ENCODE measurements at places on chromosomes 7 and 10.

GRCh38 chr7:157438121-157439025, 101.6 kb downstream of the DNAJB6 start:
- DNase-seq, result no peak

GRCh38 chr7:136336932-136337331, 359.8 kb upstream of the MTPN start:
- DNase-seq, result no peak

DNA sequence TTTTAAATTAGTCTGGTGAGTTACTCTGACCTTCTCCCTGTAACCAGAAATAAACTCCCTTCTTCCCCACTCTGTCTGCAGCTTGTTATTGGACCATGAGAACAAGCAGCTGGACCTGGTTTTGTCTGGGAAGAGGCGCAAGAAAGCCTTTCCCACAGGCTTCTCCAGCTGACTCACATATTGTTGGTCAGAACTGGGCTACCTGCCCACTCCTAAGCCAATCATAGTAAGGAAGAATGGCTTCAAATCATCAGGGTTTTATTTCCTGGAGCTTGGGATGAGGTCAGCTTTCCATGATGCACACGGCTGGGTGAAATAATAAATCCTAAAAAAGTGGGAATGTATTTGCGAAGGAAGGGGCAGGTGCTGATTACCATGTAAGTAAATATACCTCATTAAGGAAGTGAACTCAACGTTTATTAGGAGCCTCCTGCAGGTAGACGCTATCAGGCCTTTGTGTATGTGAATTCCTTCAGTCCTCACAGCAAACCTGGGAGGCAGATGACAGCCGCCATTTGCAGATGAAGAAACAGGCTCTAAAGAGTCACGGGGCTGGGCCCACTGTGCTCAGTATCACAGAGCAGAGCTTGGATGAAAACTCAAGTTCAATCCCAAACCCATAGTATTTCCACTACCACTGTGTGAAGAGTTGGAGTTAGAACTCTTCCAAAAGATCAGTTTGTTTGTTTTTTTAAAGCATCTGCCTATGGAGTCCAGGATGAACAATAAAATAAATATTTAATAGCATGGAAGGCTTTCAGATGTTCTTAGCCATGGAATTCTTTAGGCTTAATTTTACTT, 32.8 kb downstream of the IL15RA start:
- DNase-seq, result no peak

DNA sequence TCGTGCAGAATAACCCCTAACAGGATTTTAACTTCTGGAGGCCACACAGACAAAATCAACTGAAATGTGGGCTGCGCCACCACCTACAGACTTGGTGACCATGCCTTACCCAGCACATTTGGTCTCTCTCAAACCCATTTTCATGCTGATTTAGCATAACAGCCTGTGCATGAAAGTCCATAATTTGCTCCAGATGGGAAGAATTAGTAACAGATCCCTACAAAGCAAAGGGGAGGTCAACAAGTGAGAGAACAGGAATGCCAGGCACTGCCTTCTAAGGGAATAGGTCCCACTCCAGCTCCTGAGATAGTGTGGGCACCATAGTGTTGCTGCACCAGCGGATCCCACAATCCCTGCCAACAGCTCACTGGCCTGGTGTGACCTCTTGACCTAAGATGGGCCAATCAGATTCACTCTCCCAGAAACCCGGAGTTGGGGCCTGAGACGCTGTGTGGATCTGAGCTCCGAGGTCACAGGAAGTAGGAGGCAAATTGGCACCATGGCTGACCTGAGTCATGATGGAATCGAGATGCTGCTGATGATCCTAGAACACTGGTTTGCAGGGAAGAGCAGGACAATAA, 32.4 kb downstream of the SLIT1 start:
- no peak for DNase-seq

DNA sequence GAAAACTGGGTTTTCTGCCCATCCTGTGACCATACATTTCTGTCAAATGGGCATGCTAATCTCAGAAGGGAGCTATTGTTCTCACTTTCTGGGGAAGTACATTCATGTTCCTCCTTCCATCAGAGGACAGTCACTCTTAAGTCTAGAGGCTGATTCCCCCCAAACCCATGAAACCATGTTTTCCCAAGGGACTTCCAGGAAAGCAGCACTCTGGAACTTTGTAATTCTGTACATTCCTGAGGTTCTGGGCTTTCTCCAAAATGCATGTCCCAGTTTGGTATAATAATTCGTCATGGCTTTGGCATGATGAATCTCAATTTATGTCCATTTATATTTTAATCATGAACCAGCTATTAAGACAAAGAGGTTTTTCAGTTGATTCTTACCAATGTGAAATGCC, 688.1 kb downstream of the LRMDA start:
- no peak for DNase-seq

DNA sequence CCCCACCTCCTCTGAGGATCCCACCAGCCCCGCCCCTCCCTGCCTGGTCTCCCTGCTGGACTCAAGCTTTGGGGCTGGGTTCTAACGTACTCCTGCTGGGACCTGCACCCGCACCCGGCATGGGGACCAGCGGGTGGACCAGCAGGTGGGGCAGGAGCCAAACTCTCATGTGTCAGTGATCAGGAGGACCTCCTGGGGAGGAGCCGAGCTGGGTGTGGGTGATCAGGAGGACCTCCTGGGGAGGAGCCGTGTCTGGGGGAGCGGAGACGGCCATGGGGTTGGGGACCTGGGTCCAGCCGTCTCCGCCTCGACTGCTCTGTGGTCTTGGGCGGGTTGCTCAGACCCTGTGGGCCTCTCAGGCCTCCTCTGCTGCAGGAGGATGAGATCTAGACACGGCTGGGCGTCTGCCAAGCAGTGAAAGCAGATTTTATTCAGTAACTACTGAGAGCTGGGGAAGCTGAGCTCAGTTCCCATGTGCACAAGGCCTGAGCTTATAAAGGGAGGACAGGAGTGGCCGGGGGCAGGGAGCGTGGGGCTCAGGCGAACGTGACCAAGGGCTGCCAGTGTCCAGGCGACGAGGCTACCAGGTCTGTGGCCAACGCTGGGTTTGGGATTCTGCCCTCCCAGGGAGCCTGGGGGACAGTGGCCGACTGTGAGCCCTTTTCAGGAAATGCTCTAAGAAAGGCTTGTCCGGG, 33.6 kb upstream of the UTF1 start:
- no peak for DNase-seq

GRCh38 chr10:121041906-121042305, 190.7 kb downstream of the WDR11 start:
- no peak for DNase-seq

- no peak for DNase-seq
These were observed 475.6 kb upstream of the ZWINT start for GRCh38 chr10:56836659-56837058.

GRCh38 chr10:10320956-10321355, 696.7 kb upstream of the CELF2 start:
- DNase-seq, result no peak

- DNase-seq, result no peak
These were observed 13.6 kb upstream of the MICU1 start for GRCh38 chr10:72639441-72639873.

GRCh38 chr7:29915481-29916215, 74.0 kb downstream of the SCRN1 start:
- DNase-seq, result no peak

DNA sequence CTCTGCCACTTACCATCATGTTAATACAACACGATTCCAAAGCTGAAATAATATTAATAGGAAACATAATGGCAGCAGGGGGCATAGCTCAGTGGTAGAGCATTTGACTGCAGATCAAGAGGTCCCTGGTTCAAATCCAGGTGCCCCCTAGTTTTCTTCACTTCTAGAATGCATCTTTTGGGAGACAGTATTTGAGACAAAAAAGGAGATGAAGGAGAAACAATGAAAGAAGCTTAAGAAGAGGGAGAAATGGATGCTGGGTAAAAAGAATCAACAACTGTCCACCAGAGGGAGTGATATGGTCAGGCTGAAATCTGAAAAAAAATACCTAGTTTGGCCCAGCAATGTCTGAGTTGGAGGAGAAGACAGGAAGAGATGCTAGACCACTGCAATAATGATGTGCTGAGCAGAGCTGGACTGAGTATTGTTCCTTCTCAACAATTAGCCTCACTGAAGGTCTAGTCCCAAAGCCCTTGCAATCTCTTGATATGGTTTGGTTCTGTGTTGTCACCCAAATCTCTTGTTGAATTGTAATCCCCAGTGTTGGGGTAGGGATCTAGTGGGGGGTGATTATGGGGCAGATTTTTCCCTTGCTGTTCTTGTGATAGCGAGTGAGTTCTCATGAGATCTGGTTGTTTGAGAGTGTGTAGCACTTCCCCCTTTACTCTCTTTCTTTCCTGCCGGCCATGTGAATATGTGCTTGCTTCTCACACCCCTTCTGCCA, 48.3 kb downstream of the ZNF783 start:
- DNase-seq, result no peak

- no peak for DNase-seq
These were observed 629 bp upstream of the DNAJC9 start for GRCh38 chr10:73247509-73248258.

- DNase-seq, result no peak
These were observed 142.6 kb upstream of the LSM8 start for GRCh38 chr7:118041251-118041878.

DNA sequence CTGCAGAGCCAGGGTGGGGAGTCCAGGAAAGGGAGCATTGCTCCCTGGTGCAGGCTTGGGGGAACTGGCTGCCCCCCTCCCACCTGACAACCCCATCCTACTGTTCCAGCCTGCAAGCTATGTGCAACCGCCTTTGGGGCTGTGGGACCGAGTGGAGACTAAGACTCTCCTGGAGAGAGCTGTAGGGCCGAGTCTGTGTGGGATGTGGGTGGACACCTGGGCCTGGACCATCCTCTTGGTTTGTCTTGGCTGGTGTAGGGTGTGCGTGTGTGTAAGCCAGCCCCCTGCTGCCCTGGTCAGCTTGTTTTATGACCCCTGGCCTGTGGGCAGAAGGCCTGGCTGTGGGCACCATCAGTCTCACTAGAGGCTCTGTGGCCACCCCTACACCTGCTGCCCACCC, 1.6 kb upstream of the RAMP3 start:
- no peak for DNase-seq

DNA sequence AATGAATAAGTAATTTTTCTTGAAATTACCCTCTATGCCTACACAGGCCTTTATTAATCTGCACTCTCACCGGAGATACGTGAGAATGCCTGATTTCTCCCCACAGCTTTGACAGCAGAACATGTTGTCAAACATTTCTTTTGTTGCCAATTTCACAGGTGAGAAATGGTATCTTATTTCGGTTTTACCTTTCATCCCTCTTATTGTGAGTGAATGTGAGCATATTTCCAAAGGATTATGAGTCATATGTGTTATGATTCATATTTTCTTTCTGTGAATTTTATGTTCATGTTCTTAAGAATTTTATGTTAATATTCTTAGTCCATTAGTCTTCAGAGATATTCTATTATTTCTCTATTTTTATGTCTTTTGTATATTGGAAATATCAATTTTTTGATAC, 965.1 kb downstream of the CCSER2 start:
- DNase-seq, result no peak

GRCh38 chr10:46033602-46034011, 3.2 kb upstream of the NCOA4 start:
- DNase-seq, result no peak

DNA sequence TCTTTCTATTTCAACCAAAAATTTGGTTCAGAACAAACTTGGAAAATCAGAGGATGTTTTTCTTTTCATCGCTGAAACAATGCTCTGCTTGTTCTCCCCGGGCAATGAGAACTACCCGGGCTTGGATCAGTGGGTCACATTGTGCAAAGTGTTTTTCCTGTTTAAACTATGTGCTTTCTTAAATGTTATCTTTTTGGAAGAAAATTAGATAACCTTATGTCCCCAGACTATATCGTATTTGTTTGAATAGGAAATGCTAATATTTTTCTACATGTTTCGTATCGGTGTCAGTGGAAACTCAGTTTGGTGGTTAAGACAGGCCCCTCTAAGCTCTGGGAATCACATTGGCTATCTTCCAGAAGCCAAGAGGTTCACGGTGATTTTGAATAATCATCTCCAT, 319.5 kb upstream of the NFE2L3 start:
- DNase-seq, result no peak

DNA sequence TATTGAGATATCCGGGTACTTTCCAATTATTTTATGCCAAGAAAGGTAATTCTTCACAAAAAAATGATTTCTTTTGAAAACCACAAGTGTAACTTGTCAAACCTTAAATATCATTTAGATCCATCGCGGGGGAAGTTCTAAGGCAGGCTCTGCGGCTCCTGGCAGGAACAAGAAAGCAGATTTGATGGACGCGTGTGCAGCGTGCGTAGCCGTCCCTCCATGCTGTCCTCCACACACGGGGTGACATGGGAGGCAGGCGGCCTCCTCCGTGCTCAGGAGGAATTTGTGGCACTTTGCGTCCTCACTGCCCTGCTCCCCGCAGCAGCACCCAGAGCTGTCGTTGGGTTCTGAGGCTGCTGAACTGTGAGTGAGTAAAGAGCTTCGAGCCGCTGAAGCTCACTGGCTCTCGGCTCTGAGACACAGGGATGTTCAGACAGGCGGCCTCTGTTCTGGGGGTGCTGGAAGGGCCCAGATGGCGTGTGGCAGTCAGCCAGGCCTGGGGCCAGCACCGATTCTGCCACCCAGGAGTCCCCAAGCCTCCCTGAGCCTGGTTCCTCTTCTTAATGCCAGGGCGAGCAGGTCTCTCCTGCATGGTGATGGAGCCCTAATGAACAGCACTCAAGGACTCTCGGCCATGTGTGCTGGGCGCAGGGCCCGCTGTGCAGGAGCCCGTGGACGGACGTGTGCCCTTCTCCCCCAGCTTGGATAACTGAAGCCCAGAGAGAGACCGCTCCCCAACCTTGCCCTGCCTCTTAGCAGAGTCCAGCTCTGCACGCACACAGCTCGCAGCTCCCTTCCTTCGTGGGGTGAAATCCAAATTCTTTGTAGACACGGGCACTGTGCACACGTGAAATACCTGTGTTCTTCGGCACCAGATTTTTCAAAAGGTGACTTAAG, 185.4 kb upstream of the SHH start:
- no peak for DNase-seq

- no peak for DNase-seq
These were observed 1158.4 kb upstream of the AUTS2 start for GRCh38 chr7:68439897-68440296.

DNA sequence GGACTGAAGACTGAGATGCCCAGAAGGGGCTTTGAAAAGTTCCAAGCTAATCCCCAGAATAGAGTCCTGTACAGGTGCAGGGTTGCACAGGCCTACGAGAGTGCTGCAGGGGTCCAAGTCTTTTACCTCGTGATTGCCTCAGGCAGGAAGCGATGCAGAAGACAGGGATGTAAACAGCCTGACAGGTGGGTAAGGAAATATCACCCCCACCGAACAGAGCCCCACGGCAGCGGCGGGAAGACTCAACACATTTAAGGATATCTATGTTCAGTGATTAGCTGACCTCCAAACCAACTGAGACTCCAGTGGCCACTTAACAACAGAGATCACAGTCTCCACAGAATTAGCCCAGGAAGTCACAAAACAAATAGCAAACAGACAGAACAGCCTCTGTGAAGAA, 73.9 kb upstream of the VIPR2 start:
- no peak for DNase-seq
